Left renal cortex interstitium (tissue), 4 donors: ENCODE measurements at places on chromosomes 6 and 20. TPM values are rescaled to one million over a fixed set of nuclear protein-coding genes. Genes with fewer than 3 reads are reported as not detected.

Gene CST4
- polyA plus RNA-seq, result not detected

Gene ZBTB12
- polyA plus RNA-seq, result 22.4 TPM

Gene OPRM1
- not detected for polyA plus RNA-seq

Gene RAET1E
- 0.29 TPM for polyA plus RNA-seq

Gene WFDC2
- 156 TPM for polyA plus RNA-seq

Gene MOG
- polyA plus RNA-seq, result 0.49 TPM

DNA sequence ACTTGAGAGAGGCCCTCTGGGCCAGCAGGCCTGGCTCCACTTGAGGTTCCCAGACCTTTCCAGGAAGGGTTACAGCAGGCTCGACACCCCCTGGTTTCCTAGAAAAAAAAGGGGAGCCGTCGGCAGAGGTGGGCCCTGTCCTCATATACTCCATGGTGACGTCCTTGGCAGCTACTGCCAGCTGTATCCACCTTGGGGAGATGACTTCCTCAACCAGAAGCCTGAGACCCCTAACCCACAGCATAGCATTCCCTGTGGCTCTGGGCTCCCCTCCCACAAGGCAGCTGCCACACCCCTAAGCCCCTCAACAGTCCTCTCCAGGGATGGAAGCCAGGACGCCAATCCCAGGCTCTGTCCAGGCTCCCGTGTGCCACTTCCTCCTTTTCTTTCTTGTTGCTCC lies 294.8 kb downstream of the CDC5L start:
- DNase-seq, result no peak

GRCh38 chr20:36676701-36677421 lies 30.9 kb upstream of the SLA2 start:
- DNase-seq, result no peak

DNA sequence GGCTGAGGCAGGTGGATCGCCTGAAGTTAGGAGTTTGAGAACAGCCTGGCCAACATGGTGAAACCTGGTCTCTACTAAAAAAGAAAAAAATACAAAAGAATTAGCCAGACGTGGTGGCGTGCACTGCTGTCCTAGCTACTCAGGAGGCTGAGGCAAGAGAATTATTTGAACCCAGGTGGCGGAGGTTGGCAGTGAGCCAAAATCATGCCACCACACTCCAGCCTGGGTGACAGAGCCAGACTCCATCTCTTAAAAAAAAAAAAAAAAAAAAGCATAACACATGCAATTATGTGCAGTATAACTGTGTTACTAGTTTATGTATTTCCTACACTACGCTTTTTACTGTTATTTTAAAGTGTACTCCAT lies 31.9 kb upstream of the FAM135A start:
- no peak for DNase-seq

DNA sequence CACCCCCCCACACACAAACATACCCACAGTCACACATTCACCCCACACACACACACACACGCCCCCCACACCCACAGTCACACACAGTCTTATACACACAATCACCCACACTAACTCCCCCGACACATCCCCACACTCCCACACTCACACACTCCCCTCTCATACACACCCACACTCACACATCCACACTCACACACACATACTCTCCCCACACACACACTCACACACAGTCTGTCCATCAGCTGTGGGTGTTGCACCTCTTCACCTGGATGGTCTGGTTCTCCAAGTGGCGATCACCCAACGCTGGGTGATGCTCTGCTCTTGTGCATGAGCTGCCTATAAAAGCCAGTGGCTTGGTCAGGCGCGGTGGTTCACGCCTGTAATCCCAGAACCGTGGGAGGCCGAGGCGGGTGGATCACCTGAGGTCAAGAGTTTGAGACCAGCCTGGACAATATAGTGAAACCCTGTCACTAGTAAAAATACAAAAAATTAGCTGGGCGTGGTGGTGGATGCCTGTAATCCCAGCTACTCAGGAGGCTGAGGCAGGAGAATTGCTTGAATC lies 158.9 kb downstream of the SMOC2 start:
- no peak for DNase-seq

GRCh38 chr6:42315259-42315990 lies 97.8 kb upstream of the MRPS10 start:
- DNase-seq, result no peak

DNA sequence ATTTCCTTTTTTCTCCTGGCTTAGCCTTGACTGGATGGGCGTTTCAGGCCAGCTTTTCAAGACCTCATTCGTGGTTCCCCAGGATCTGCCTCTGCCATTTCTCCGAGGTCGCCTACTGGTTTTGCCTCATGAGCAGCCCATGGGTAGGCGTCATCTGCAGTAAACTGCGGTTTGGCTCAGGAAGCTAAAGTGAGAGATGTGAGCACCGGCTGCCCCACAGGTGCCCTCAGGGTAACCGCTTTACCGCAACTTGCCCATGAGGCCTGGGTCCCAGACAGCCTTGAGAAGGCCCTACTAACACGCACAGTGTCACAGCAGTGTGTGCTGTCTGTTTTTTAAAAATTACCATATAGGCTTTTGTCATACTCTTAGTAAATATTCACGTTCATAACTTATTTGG lies 53.4 kb upstream of the TBXT start:
- no peak for DNase-seq

GRCh38 chr6:47066418-47066817 lies 24.3 kb upstream of the ADGRF1 start:
- no peak for DNase-seq

GRCh38 chr6:19137505-19137904 lies 699.7 kb upstream of the ID4 start:
- DNase-seq, result no peak

- DNase-seq, result no peak
These were observed 155.6 kb downstream of the OGFRL1 start for GRCh38 chr6:71444222-71444621.

DNA sequence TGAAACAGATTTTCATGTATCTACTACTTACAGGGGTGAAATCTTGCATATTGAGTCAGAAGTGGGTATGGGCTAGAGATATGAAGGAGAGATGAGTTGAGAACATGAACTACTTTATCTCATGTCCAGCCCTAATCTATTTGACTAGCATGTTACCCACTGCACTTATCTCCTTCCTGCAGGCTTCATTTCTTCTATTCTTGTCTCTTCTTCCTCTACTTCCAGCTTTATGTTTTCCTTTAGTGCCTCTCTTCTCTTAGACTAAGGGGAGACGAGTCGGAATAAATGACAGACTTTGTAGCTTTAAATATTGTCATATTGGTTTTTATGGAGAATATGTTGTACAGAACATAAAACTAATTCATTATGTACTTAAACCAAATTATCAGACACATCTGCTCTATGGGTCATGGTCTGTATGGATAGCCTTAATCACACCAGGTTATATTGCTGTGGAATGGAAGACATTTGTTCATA lies 5.3 kb downstream of the RAB32 start:
- DNase-seq, result no peak

DNA sequence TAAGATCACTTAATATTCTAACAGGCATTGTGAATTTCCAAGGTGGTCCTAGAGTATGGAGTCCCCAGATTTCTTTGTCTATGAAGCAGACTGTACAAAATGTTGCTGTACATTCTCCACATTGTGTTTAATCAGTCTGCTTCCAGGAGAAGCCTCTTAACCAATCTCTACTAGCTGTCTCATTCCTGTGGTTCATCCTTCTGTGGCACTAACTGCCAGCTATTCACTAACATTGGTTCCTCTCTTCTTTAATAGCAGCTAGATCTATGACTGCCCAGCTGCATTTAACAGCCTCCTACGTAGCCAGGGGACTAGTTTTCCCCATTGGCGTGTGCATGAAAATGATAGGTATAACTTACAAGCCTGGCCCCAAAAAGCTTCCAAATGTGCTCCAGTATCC lies 395.4 kb downstream of the SAMD5 start:
- no peak for DNase-seq

DNA sequence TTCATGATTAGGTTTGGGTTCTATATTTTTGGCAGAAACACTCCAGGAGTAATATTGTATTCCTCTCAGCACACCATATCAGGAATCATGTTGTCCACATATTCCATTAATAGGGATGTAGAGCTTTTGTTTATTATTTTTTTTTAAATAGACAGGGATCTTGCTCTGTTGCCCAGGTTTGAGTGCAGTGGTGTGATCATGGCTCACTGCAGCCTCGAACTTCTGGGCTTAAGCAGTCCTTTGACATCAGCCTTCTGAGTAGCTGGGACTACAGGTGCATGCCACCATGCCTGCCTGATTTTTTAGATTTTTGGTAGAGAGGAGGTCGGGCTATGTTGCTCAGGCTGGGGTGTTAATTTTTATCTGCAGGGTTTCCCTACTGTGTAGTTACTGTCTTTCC lies 12.0 kb downstream of the SCAF8 start:
- no peak for DNase-seq

- DNase-seq, result no peak
These were observed 15.9 kb downstream of the MTO1 start for GRCh38 chr6:73477407-73477806.

DNA sequence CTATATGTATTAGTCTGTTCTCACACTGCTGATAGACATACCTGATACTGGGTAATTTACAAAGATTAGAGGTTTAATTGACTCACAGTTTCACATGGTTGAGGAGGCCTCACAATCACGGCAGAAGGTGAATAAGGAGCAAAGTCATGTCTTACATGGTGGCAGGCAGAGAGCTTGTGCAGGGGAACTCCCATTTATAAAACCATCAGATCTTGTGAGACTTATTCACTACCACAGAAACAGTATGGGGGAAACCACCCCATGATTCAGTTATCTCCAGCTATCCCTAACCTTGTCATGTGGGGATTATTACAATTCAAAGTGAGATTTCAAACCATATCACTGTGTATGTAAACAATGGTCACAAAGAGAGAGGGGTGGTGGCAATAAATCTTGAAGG lies 6.6 kb downstream of the CST8 start:
- no peak for DNase-seq

GRCh38 chr20:55668631-55669030 lies 336.7 kb downstream of the CBLN4 start:
- DNase-seq, result no peak

- no peak for DNase-seq
These were observed 41.1 kb upstream of the CAP2 start for GRCh38 chr6:17352302-17352701.

GRCh38 chr6:100160930-100161329 lies 166.9 kb upstream of the MCHR2 start:
- no peak for DNase-seq

GRCh38 chr20:22389836-22390542 lies 194.4 kb downstream of the FOXA2 start:
- DNase-seq, result no peak

GRCh38 chr20:23257106-23257761 lies 93.4 kb upstream of the NXT1 start:
- DNase-seq, result no peak

- no peak for DNase-seq
These were observed 461.9 kb downstream of the QKI start for GRCh38 chr6:163876391-163876790.

GRCh38 chr6:56293781-56294180 lies 46.4 kb upstream of the COL21A1 start:
- DNase-seq, result no peak

- no peak for DNase-seq
These were observed 1.5 kb downstream of the CENPQ start for GRCh38 chr6:49464691-49465090.

- DNase-seq, result no peak
These were observed 101.7 kb upstream of the TOP1 start for GRCh38 chr20:40926928-40927327.

DNA sequence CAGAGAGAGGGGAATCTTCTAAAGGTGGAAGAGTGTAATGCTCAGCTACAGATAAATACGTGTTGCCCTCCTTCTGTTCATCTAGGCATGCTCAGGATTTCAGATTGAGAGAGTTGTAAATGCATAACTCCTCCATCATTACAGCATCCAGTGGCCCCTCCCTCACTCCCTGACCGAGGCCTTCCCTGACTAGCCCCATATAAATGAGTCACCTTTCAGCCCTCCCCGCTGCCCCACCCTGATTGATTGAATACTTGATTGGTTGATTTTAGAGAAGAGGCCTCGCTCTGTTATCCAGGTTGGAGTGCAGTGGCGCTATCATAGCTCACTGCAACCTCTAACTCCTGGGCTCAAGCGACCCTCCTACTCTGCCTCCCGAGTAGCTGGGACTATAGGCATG lies 193.7 kb downstream of the EYA2 start:
- no peak for DNase-seq

DNA sequence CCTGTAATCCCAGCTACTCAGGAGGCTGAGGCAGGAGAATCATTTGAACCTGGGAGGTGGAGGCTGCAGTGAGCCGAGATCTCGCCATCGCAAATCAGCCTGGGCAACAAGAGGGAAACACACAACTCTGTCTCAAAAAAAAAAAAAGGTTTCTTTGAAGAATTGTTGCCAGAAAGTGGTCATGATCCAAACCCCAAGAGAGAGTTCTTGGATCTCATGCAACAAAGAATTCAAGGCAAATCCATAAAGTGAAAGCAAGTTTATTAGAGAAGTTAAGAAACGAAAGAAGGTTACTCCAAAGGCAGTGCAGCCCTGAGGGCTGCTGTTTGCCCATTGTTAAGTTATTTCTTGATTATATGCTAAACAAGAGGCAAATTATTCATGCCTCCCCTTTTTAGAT lies 14.5 kb upstream of the KIFC1 start:
- no peak for DNase-seq

DNA sequence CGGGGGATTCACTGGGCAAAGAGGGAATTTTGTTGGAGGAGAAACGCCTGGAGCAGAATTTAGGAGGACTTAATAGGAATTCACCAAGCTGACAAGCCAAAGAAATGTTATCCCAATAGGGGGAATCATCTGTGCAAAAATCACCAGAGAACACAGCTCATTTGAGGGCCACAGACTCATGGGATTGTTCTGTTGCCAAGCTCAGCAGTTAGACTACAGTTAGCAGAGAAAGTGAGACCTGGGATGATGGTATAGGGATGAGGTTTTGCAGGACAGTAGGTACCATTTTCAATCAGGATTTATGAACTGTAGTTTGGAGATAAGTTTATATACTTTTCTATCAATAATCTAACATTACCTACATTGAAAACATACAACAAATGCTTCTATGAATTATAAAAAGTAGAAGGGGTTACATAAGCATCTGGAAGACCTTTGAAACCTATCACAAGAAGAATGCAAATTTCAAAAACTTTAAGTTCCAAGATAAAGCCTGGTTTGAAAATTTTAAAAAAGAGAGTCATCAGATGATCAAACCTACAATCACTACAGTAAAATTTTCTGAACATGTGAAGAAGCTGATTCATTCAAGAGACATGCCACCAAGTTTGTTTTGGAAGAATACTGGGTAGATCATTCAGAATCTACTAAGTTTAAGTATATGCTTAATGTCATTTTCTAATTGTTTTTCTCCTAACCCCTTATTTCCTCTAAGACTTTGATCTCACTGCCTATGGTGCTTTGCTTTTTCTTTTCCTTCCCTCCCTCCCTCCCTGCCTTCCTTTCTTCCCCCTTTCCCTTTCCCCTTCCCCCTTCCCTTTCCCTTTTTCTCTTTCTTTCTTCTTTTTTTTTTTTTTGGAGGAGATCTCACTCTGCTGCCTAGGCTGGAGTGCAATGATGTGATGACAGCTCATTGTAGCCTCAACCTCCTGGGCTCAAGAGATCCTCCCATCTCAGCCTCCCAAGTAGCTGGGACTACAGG lies 81.5 kb downstream of the KIF13A start:
- no peak for DNase-seq

- no peak for DNase-seq
These were observed 164.8 kb upstream of the CEP162 start for GRCh38 chr6:84392261-84392660.

- no peak for DNase-seq
These were observed 102.2 kb upstream of the SLC24A3 start for GRCh38 chr20:19110285-19110684.
